ENCODE measurements at places on chromosomes 5 and 9.

DNA sequence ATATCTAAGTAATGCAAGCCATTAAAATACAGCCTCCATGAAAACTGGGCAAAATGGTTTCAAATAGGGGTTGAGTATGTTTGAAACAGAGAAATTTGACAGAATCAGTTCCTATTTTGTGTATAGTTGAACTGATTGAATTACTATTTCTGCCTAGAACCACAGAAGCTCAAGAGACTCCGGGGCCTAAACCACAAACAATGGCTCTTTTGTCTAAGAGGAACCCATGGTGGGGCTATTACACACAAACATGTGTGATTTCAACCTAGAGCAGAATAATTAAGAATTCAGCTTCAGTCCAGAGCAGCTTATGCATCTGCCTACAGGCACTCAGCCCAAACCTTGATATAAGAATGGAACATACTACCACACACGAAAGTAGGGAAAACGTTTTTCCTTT is 171.2 kb upstream of the MPDZ start:
- DNase-seq: no peak

DNA sequence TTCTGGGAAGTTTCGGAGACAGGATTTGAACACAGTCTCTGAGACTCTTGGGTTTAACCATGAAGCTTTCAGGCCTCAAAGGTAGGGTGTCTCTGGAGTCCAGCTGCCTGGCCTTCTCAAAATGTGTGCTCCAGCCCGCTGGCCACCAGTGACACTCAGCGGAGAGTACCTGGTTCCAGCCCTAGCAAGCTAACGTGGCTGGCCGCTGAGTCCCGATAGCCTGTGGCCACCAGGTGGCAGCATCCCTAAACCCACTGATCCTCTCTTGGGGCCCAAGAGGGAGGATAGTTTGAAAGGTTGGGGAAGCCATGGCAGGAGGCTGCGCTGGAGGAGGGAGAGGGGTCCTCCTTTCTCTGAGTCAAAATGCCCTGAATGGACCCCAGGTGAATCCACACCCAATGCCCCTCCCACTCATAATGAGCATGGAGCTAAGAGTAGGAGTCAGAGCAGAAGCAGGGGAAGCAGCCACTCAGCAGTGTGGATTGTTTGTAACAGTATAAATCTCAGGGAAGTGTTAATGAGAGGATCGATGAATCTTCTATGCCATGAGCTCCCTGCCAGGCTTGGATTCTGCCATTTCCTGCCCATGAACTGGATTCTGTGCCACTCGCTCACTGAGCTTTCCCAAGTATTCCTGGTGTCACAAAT is 5.4 kb upstream of the TIFAB start:
- no peak for DNase-seq

DNA sequence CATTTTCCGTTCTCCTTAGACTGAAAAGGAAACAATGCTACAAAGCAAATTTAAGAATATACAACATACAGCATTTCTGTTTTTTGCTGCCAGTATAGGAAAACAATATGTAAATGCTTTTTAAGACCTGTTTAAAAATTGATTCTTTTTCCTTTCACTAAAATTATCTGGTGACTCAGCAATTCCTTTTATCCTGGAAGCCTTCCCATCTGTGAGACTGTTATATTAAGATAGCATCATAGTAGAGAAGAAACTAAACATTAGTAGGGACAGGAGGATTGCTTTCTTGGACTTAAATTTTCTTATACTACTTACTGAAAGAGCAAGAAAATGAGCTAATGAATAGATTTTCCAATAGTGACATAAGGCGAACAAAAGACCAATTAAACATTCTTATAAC is 30.0 kb upstream of the GPR21 start:
- DNase-seq: no peak

DNA sequence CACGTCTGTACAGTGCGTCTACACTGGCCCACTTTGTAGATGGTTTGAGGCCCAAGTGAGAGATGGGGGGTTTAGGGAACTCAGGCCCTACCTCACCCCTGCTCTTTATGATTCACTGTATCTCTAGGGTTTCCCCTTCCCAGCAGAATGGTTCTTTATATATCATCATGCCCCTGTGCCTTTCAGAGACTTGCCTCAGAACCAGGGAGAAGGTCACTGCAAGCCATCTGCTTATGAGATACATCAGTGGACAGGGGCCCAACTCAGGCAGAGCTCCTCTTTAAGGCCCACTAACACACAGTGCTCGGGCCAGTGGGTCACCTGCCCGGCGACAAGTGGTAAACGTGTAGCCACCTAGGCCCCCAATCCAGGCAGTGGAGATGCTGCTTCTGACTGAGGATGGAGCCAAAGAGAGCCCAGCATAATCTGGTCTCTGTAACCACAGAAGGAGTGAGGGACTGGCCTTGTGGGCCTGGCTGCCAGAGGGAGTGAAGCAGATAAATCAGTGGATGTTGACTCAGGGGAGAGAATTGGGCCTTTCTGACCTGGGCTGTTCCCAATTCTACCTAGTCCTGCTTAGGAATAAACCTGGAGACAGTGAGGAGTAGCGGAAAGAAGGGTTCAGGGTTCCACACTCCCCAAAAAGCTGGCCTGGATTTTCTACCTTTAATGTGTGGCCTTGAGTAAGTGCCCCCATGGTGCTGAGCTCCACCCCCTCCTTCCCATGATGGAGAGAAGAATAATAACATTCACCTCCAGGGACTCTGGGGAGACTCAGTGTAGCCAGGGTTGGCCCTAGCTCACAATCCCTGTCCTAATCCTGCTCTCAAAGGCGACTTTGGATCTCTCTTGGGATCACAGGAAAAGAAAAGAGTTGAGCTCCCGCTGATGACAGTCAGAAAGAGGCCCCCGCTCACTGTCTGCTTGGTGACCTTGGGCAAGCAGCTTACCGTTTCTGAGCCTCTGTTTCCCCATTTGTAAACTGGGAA is 2.8 kb upstream of the DUSP1 start:
- DNase-seq: no peak

DNA sequence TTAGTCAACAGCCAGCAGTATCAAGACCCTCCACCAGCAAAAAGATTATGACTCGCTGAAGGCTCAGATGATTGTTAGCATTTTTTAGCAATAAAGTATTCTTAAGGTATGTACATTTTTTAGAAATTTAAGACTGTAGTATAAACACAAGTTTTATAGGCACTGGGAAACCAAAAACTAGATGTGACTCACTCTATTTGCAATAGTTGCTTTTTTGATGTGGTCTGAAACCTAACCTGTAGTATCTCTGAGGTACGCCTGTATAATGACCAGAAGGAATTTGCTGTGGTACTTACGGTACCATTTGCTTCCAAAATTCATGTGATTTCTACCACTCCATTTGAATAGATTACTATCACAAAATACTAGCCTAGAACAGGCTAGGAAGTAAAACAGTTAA is 60.8 kb downstream of the WDR41 start:
- no peak for DNase-seq

DNA sequence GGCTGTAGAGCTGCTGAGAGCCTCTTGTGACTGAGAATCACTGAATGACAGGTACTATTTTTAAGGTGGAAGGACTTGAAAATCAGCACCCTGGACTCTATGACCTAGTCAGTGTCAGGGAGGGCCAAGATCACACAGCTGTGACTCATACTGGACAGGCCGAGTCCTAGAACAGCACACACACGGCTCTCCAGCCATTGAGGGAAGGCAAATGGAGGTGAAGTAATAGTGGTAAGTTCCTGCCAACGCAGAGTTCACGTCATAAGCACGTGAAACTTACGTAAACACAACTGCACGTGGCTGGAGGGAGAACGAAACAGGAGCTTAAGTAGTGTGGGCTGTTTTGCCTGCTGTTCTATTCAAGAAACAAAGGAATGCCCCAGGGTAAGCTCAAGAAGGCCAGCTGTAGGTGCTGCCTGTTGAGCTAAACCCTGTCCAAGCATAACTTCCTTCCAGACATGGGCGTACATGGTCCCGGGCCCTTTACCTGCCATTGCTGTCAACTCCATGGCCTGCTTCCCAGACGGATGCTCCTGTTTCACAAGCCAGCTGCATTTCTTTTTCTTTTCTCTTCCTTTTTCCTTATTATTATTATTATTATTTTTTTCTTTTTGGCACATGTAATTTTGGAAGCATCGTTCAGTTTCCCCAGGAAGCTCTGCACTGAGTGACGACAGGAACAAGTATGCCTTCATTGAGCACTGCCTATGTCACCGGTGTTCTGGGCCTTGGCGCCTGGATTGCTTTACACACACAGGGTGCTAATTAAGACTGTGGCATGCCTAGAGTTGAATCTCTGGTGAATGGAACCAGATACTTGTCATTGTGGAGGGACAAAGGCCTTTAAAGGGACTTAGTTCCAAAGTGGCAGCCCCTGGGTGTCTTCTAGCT is 10.2 kb upstream of the LCP2 start:
- no peak for DNase-seq

GRCh38 chr9:125988479-125989050 is 241.4 kb downstream of the PBX3 start:
- no peak for DNase-seq

- DNase-seq: no peak
Measured at GRCh38 chr5:94691949-94692348, 73.5 kb downstream of the SLF1 start.

GRCh38 chr9:133163504-133164172 is at the start of gene GBGT1:
Gene GBGT1, minus strand, starts transcription at chr9:133163914. Its CDS starts 1,502 bp downstream, at chr9:133162412.
- no peak for DNase-seq
